ENCODE measurements at places on chromosomes 3 and 15.

- DNase-seq: no peak
Measured at GRCh38 chr3:156685752-156686151, 11.4 kb downstream of the TIPARP start.

GRCh38 chr3:32097768-32098167 is 8.7 kb upstream of the GPD1L start:
- no peak for DNase-seq

DNA sequence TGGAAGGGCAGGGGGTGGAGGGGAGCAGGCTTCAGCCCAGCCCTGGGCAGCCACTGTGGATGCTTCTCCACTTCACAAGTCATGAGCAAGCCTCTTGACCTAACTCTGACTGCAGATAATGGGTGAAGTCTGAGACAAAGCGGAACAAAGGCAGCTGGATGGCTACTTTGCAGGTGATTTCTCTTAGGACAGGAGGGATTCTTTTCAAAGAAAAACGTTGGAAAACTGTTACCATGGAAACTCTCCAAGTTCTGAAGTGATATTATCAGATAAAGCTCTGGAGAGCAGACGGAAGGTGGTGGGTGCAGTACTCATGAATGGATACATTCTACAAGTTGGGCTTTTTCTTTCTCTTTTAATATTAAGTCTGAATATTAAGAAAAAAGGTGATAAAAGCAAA is 254.2 kb upstream of the SLCO3A1 start:
- no peak for DNase-seq

DNA sequence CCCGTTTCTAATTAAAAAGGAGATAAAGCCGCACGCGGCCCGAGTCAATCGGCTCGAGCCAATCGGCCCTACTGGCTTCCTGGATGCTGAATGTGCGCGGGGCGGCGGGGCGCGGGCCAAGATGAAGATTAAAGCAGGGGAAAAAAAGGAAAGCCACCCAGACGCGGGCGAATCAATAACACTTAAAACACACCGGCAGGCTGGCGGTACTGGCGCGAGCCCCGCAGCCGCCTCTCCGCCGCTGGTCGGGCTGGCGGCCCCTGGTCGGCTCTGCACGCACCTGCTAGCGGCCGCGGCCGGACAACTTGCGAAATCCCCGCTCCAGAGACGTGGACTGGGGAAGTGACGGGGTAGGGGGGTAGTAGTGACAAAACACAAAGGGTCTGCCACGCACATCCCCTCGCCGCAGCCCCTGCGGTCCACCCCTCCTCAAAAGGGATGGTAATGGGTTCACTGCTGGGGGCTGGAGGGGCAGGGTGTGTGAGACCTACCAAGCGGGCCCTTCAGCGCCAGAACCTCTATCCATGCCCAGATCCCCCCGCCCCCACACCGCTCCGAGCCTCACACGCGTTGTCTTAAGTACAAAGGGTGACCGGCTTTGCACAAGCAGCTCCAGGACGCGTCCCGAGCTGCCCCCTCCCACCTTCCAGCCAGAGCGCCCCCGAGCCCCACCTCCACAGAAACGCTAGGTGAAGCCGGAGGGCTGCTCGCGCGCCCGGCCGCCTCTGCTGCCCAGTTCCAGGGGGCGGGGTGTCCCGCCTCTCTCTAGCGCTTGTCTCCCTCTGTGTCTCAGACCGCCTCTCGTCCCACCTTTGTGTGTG is 1.4 kb downstream of the WNT7A start:
- DNase-seq: no peak

- no peak for DNase-seq
Measured at GRCh38 chr3:77412584-77412983, 372.7 kb downstream of the ROBO2 start.

DNA sequence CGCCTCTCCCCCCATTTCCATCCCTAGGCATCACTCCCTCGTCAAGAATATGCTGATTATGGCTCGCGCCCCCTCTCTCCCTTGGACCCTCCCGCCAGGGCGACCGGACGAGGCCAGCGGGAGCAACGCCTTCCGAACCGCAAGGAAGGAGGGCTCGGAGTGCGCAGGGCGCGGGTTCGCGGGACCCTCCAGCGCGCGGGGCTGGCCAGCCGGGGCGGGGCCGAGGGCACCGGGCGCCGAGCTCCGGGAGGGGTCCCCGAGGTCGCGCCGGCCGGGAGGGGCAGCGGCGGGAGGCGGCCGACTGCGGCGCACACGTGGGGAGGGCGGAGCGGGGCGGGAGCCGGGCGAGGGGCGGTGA is 483 bp downstream of the EHD4 start:
- DNase-seq: no peak

DNA sequence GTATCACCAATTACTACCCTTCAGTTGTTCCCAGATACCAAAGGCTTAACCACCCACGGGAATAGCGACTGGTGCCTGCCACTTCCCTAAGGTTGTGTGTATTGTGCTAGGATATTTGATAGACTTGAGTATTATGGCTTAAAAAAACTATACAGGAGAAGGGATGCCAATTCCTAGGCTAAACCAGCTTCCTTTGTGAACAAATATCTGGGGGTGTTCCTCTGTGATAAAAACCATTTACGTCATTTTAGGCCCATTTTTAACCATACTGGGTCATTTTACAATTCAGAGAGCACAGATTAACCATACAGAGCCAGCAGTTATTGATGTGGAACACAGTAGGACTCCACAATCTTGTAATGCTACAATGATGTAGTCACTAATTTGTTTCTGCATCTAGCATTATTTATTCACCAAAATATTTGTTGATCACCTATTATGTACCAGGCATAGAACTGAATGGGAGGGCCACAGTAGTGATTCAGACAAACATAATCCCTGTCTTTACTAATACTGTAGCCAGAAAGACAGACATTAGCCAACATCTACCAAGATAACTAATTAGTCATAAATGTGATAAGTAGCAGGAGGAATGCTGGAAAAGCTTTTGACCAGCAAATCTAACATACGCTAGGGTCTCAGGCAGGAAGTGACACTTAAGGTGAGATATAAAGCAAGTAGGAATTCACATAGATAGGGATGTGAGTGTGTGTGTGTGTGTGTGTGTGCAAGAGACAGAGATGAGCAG is 184.8 kb downstream of the MECOM start:
- no peak for DNase-seq

Measured in GM12864 (cell line).